ENCODE measurements at places on chromosomes 2 and 18.
A peak's percentile ranks its signal among the peaks of the same experiment; 100 is the strongest.

GRCh38 chr2:47265158-47265557, 110.0 kb upstream of the STPG4 start:
- no peak for DNase-seq

DNA sequence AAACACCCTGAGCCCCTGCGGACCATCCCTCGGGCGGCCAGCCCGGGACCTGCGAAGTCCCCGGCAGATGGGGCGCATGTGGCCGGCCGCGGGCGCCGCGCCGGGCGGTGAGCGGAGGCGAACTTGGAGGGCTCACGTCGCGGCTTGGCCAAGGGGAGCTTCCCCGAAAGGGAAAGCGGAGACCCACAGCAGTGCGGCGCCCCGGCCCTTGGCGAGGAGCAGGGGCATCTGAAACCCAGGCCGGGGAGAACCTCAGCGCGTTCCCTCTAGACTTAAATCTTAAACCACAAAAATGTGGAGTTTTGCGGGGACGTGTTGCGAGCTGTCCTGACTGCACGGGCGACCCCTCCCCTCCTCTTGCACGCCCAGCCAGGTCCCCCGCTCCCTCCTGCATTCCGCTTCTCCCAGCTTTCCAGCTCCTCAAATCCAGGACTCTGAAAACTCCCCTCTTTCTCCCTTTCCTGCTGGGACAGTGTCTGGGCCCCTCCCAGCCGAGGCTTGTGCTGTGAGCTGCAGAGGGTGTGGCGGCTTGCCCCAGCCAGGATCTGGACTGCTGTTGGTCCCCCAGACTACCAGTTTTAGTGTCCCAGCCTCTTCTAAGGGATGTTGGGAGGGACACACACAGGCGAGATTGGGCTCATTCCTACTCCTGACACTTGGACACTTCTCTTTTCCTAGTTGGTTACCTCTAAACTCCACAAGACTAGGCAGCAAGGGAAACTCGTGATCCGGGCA, 1.3 kb downstream of the FMNL2 start:
- DNase-seq, result peak; percentile 6

- DNase-seq, result peak; percentile 60
Measured at GRCh38 chr18:45664824-45665763, 49.8 kb downstream of the SLC14A2 start.

GRCh38 chr2:228657807-228658402, 476.4 kb upstream of the SPHKAP start:
- DNase-seq, result no peak

- DNase-seq, result no peak
Measured at GRCh38 chr2:105487142-105488069, 88.6 kb upstream of the FHL2 start.

GRCh38 chr2:240689975-240690374, 1.7 kb upstream of the AQP12A start:
- DNase-seq, result no peak

DNA sequence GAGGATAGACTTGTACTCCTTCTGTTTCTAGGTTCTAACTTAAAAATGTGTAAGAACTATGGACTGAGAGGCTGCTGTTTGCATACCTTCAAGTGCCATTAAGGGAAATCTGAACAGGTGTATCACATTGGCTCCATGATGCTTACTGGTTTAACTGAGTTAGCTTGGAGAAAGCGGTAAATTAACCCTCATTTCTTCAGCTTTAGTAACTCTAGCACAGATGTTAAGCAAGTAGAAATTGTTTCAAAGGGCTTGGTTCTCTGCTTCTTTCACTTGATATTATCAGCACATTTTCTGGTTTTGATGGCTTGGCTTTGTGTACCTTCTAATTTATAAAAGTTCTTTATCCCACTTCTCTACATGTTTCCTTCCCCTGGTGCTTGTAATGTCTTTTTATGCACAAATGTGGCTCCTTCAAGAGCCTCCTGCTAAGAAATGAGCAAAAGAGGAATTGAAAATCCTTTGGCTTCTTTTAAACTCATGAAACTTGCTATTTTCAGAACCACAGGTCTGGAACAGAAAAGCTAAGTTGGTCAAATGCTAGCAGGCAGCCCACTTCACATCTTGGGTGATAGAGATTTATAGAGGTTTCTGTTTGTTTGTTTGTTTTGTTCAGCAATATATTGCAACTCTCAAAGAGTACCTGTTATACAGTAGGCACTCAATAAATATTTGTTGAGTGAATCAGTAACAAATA, 249.9 kb upstream of the THUMPD2 start:
- no peak for DNase-seq

DNA sequence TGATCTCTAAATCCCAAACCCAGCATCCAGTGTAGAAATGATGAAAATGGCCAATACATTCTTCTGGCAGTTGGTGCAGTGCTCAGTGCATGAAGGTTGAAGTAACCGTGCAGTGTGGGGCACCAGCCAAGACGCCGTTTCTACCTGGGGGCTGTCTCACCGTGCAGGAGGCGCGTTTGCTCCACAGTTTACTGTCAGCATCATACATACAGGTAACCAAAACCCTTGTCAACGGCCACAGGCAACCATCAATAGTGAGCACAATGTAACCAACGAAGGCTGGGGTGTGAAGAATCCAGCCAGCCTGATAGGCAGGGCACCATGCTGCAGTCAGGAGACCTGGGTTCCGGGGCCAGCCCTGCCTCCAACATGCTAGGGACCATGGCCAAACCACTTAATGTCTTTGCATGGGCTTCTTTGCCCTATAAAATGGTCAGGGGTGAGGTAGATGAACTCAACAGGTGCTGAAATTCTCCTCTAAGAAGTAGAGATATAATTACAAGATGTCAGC, 127.5 kb upstream of the ID2 start:
- no peak for DNase-seq

DNA sequence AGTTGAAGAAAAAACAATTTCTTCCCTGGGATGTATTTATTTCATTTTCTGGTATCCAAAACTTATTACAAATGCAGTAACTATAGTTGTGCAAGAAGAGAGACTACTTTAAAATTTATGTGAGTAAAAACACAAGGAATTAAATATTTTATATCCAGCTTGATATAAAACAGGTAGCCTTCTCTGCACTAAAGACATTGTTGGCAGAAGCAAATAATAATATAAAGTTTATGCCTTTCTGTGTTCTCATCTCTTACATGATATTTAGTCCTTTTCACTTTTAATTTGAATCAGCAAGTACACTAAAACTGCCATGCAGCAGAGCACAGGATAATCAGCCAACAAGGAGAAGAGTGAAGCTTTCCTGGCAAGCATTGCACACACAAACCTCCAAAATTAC, 352.7 kb downstream of the ARL6IP6 start:
- no peak for DNase-seq

GRCh38 chr2:30894498-30895119, 87.4 kb upstream of the CAPN13 start:
- no peak for DNase-seq

- no peak for DNase-seq
Measured at GRCh38 chr2:96788442-96789244, 27.4 kb upstream of the CNNM3 start.

DNA sequence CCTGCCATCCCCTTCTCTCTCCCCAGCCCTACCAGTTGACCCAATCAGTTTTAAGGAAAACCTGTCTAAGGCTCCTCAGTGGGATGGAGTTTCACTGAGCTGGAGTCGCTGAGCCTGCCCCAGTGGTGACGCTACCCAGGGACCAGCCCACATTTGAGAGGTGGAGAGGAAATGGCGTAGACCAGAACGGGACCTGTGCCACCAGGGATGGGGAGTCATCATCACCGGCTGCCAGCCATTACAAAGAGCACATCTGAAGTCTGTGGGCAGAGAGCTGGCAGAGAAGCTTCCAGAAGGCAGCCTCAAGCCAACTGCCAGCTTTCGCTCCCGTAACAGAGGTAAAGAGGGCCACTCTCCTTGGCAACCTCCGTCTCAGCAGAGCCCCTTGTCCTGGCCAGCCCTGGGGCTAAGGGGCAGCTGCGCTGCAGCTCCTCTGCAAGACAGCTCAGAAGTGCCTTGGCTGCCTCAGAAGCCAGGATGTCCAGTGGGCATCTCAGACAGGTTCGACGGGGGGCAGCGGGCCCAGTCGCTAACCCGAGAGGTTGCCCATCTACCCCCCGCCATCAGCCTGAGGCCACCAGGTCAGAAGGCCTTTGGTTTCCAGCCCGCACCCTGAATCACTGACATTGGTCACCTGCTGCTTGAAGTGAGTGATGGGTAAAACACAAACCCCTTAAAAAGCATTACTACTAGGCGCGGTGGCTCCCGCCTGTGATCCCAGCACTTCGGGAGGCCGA, 15.4 kb downstream of the SDC1 start:
- no peak for DNase-seq

DNA sequence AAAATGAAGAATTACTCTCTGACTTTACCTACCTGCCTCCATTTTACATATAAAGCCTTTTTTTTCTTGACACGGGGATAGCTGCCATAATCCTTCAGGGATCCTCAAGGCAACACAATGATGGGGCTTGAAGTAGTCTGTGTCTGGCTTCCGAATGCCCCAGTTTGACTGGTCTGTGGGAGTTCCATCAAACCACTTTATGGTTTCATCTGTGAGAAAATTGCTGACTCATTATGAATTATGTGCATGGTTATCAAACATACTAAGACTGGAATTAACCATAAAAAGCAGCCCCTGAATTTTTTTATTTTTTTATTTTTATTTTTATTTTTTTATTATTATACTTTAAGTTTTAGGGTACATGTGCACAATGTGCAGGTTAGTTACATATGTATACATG, 117.5 kb downstream of the PLA2R1 start:
- DNase-seq, result no peak

GRCh38 chr18:51107082-51107481, 77.1 kb downstream of the SMAD4 start:
- no peak for DNase-seq

DNA sequence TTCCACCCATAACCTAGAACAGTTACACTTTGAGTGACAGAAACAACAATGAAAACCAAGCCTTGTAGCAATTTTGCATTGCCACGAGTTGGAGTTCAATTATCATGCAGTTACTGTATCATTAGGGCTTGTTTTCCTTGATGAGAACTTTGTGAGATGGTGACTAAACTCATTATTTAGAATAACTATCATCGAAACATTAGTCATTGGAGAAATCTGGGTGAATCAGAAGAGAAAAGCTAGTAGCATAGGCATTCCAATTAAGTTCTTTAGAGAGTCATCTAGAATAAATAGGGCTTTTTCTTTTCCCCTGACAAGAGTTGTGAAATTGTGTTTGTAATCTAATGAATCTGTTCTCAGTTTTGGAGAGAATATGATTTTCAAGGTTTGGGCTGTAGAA, 122.8 kb upstream of the DOCK10 start:
- DNase-seq, result no peak
